ENCODE measurements at places on chromosomes 11 and 22.

DNA sequence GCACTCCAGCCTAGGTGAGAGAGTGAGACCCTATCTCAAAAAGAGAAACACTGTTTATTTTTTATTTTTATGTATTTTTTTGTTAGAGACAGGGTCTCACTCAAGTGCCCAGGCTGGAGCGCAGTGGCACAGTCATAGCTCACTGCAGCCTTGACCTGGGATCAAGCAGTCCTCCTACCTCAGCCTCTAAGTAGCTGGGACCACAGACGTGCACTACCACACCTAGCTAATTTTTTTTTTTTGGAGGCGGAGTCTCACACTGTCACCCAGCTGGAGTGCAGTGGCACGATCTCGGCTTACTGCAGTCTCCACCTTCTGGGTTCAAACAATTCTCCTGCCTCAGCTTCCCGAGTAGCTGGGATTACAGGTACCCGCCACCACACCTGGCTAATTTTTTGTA is 6.4 kb downstream of the RBX1 start:
- DNase-seq, result no peak

GRCh38 chr11:42631220-42631843 is 680.5 kb upstream of the API5 start:
- DNase-seq, result peak; percentile 29

DNA sequence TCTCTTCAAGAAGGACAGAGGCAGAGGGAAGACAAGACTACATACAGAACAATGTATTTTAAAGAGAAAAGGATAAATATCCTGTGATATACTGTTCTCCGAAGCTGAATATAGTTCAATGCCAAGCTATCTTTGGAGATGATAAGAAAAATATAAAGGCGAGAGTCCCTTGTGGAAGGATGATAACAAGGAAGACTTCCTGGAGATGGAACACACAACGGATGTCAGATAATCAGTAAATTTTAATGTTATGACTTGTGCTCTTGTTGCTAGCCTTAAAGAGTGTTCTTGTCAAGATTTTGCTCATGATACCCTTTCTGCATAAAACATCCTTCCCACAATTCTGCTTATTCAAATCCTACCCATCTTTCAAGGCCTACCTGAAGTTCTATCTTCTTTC is 6.8 kb upstream of the CTR9 start:
- DNase-seq, result no peak

GRCh38 chr22:25372000-25372595 is 152.7 kb downstream of the CRYBB2 start:
- no peak for DNase-seq
